D721Med (cell line): ENCODE measurements at places on chromosomes 4 and X.

DNA sequence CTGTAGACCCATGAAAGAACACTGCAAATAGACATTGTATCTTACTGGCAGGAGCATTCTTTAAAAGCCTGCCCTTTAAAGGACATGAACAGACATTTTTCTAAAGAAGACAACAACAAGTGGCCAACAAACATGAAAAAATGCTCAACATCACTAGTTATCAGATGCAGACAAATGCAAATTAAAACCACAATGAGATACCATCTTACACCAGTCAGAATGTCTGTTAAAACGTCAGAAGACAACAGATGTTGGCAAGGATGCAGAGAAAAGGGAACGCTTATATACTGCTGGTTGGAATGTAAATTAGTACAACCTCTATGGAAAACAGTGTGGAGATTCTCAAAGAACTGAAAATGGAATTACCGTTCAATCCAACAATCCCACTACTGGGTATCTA, 77.2 kb downstream of the ATP10D start:
- DNase-seq = no peak

DNA sequence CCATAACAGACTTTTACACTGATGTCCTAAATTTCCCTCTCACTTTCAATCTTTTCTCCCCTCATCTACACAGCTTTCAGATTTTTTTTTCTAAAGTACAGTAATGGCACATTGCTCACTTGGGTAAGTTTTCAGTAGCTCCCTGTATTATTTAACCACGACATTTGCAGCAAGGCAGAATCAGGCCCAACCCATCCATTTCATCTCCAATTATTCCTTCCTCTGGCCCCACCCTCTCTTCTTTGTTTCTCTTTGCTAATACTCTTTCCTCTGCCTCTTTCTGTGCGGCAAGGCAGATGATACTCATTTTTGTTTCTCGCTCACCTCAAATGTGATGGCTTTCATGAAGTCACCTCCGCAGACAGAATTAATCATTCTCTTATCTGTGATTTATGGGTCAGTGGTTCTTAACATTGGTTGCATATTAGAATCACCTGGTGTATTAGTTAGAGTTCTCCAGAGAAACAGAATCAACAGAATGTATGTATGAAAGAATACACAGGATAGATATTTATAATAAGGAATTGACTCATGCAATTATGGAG, 43.4 kb upstream of the GATB start:
- DNase-seq = no peak

GRCh38 chr4:184750926-184751584, 17.2 kb upstream of the CENPU start:
- DNase-seq = no peak

GRCh38 chr4:120857312-120857711, 65.2 kb downstream of the PRDM5 start:
- DNase-seq = no peak

DNA sequence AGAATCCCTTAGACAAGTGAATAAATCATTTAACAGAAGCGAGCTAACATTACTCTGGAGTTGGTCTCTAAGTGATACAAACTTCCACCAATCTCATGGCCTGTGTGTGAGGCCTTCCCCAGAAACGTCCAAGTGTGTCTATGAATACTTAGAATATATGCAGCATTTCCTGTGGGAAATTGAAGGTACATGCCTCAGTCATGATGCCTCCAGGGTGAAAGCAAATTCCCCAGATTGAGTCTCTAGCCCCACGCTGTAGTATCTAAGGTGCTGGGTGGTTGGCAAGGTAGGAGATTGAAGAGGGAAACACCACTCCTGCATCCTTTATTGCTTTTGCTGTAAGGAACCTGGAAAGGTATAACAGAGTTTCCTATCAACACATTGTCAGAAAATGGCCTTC, 113.8 kb downstream of the IL13RA2 start:
- DNase-seq = no peak

DNA sequence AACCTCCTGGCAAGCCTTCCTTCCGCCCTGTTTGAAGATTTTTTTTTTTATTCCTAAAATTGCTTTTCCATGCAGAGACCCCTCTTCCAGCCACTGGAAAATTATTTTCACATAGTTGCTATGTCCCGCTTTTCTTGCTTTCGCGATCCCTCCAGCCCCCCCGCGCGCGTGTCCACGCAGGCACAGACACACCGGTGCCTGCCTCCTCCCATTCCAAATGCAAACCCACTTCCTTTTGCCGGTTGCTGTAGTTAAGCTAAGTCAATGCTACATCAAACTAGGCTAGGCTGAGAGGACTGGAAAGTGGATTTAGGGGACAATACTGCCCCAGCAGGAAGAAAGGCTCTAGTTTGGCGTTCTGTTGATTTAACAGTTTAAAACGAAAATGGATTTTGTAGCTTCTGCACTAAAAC, 111.0 kb downstream of the DHX15 start:
- no peak for DNase-seq

- DNase-seq = no peak
These were observed 493.0 kb downstream of the ZIC3 start for GRCh38 chrX:138058931-138059330.

GRCh38 chr4:147899512-147899911, 167.6 kb downstream of the ARHGAP10 start:
- no peak for DNase-seq

- no peak for DNase-seq
These were observed 21.9 kb downstream of the TKTL1 start for GRCh38 chrX:154317391-154317995.

DNA sequence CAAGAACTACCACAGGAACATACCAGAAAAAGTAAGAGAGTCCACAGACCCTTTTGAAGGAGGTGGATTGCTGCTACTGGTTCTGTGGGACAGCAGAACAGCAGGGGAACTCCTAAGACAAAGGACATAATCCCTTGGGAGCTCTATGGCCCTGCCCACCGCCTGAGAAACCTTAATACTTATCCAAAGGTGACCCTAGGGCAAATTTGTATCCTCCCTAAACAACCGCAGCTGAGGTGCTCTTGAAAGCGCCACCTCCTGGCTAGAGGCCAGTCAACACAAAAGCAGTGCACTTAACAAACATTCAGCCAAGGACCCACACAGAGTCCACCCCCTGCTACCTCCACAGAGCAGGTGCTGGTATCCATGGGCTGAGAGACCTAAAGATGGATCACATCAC, 136.8 kb downstream of the ADAM29 start:
- no peak for DNase-seq

- DNase-seq = no peak
These were observed 207.4 kb upstream of the JADE1 start for GRCh38 chr4:128601991-128602695.

DNA sequence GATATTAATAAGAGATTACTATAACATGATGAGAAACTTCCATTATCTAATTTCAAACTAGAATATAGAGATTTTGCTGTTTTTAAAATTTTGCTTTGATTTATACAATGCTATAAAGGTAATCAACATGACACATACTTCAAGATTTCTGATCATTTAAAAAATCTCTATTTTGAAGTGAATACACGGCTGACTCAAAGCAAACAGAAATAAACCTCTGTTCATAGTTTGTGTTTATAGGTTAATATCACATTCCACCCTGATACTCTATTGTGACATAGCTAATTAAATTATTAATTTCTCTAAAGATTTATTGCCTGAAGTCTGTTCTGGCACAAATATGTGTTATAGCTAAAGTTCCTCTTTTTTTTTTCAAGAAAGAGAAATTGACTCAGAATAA, 349.2 kb downstream of the TLL1 start:
- no peak for DNase-seq
